ENCODE measurements at places on chromosomes 1 and 21.

DNA sequence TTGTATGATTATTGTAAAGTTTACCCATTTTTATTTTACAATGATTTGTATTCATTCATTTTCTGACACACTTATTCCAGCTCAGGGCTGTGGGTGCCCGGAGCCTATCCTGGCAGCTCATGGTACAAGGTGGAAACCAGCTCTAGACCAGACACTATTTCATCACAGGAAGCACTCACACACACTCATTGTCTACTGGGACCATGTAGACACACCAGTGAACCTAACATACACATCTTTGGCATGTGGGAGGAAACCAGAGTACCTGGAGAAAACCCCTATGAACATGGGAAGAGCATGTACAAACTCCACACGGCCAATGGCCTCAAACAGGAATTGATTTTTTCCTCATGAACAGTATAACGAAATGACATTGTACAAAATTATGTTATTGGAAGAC, 2.4 kb downstream of the DTL start:
- DNase-seq, result no peak

DNA sequence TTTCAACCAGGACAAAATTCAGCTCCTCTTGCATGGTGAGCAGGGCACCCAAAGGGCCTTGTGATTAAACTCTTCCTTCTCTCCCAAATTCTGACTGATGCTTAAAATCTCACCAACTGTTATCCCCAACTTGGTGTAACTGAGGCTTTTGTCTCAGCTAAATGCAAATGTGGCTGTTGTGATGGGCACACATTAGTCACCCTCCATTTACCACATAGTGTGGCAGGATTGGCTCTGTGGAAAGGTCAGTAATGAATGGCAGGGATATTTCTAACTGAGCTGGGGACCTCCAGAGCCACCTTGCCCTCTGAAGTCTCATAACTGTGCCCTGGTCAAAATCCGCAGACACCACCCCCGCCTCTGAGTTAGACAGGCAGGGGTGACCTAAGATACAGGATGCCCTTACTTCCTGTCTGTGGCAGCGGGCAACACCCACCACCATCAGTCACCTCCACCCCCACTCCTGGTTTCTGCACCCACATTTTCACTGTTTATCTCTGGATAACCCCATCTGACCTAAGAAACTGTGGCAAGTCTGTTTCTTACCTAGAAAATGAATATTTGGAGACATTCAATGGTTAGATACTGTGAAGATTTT, 25.4 kb upstream of the RGS16 start:
- DNase-seq, result no peak

DNA sequence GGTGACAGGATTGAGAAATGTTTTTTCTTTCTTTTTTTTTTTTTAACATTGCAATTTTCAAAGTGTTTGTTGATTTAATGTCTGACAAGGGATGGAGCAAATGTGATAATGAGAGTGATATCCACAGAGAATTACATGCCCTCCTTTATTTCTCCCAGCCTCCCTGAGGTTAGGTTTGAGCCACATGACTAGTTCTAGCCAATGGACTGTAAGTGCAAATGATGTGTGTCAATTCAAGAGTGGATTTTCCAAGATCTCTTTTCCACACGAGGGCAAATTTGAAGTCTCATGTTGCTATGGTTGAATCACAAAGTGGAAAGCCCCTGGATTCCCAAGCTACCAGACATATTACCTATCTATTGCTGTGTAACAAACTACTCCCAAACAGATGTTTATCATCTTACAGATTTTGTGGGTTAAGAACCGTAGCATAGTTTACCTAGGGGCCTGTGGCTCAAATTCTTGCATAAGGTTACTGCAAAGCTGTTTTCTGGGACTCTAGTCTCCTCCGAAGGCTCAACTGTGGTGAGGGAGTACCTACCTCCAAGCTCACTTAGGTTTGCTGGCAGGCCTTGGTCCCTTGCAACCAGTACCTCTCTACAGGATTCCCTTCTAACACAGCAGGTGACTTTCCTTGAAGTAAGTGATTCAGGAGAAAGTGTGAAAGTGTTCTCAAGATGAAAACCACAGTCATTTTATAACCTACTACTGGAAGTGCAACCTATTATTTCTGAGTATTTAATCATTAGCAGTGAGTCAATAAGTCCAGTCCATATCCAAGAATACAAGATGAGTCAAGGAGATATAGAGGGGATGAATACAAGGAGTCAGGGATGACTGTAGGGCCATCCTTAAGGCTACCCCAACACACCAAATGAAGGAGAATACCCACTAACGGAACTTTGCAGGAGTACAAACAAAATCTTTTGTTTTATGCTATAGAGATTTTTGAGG, 533.6 kb downstream of the PTPRC start:
- no peak for DNase-seq

- no peak for DNase-seq
Measured at GRCh38 chr1:15408890-15409387, 749 bp upstream of the EFHD2 start.

GRCh38 chr1:9836632-9836960, 12.8 kb upstream of the CLSTN1 start:
- no peak for DNase-seq

GRCh38 chr1:66788231-66788939, 12.7 kb downstream of the INSL5 start:
- no peak for DNase-seq

DNA sequence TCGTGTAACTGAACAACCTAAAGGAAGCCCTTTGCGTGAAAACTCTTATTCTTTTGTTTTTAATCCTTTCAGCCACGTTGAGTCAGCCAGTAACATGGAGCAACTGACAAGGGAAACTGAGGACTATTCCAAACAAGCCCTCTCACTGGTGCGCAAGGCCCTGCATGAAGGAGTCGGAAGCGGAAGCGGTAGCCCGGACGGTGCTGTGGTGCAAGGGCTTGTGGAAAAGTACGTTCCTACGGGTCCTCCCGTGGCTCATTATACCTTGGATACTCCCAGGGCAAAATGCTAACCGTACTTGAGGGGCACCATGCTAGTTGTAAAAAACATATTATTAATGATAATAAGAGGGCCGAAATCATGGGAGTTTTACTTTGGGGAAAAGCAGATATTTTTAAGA, 49.4 kb downstream of the LAMC2 start:
- no peak for DNase-seq
